AG10803 (cell line): ENCODE measurements at places on chromosomes 1 and 21.
A peak's percentile ranks its signal among the peaks of the same experiment; 100 is the strongest.

DNA sequence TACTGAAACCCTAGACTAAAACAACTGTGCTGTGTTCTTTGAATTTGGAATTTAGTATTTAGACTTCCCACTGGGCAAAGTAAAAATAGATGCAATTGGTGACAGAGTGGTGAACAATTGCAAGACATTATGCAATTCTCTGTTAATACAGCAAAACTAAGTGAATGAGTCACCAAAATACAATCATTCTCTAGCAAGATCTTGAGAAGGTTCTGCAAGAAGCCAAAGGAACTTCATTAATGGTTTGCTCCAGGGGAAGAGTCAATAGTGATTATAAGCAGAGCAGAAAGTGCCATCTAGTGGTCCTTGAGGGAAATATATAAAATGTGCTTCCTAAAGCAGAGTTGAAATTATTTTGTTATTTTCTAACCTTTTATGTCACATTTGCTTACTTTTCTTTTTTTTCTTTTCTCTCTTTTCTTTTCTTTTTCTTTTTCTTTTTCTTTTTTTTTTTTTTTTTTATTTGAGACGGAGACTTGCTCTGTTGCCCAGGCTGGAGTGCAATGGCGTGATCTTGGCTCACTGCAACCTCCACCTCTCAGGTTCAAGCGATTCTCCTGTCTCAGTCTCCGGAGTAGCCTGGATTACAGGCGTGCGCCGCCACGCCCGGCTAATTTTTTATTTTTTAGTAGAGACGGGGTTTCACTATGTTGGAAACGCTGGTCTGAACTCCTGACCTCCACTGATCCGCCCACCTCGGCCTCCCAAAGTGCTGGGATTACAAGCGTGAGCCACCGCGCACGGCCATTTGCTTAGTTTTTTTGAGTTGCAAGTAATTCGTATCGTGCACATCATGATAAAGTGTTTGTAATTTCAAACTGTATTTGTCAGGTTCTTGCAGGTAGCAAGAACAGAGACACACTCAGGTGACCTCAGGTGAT lies 99.2 kb downstream of the CTH start:
- peak; percentile 99 for DNase-seq

GRCh38 chr1:26283871-26284596 lies 4.1 kb downstream of the SH3BGRL3 start:
- no peak for DNase-seq

DNA sequence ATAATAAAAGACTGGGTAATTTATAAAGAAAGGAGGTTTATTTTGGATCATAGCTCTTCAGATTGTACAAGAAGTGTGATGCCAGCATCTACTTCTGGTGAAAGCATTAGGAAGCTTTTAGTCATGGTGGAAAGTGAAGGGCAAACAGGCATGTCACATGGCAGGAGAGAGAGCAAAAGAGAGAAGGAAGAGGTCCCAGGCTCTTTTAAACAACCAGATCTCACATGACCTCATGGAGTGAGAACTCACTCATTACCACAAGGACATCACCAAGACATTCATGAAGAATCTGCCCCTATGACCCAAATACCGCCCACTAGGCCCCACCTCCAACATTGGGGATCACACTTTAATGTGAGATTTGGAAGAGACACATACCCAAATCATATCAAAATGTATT lies 10.0 kb downstream of the RPTN start:
- peak; percentile 22 for DNase-seq

DNA sequence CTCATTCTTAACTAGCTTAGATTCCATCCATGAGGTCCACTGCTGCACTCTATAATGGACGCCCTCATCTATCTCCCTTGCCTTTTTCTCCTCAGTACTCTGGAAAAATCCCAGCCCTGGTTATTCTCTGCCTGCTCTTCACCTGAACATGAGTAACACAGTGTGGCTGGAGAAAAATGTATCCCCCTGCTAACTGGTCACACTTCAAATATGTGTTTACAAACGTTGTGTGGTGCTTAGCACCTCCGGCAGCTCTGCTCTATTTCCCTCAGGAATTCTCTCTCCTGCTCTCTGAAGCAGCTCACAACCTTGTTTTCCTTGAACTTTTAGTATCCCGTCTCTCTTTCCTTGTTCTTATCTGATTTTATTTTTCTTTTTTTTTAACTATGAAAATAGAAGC lies 4.1 kb downstream of the SCCPDH start:
- peak; percentile 25 for DNase-seq

DNA sequence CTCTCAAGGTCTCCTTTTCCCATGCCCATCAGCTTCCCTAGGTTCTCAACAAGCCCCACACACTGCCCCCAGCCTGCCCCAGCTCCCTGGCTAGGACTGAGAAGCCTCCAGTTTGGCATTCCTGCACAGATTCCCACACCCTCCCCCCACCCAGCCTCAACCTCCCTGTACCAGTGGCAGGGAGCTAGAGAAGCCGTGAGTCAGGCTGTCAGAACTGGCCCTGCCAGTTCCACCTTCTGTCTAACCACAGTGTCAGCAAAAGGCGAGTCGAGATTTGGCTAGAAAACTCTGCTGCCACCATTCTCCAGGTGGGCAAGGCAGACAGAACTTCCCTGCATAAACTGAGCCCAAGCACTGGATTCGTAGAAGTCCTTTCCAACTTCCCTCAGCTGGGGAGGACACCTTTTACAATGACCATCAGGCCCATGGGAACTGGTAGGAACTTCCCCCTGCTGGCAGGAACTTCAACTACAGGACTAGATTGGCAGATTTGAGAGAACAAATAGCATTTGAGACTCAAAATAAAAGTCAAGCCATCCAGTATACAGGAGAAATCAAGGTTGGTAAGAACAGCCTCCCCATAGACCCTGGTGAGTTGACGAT lies 31.0 kb downstream of the TNNT2 start:
- DNase-seq: peak; percentile 62

DNA sequence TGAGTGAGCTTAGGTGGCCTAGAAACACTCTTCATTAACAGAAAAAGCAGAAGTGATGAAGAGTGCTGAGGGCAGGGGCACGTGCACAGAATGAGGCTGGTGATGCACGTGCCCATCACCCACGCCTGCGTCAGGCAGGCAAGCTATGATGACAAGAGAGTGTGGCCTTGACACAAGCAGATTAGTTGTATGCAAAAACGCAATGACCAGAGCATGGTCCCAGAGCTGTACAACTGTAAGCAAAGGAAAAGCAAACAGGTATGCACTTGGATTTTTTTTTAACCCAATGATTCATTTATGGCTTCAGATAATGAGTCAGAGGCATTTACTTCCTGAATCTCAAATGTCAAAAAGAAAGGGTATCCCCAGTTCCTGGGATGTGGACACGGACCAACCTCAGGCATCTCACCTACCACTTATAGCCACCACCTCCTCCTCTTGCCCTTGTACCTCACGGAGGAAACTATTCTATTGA lies 9.1 kb upstream of the TMEM61 start:
- no peak for DNase-seq

DNA sequence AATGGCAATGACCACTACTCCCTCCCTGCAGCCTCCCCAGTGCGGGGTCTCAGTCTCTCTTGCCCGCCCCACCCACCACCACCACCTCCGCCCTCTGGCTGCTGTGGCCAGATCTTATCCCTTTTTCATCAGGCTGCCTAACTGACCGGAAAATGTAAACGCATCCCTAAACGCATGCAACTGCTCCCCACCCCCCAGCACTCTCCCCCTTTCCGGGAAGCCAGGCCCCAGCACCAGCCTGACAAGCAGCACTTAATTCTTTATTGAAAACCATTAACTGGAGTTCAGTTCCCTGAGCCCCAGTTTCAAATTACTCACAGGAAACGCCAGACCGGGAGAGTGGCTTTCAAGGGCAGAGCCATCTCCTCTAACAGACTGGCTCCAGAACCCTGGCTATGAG lies 147.7 kb downstream of the DMRTA2 start:
- DNase-seq: no peak

DNA sequence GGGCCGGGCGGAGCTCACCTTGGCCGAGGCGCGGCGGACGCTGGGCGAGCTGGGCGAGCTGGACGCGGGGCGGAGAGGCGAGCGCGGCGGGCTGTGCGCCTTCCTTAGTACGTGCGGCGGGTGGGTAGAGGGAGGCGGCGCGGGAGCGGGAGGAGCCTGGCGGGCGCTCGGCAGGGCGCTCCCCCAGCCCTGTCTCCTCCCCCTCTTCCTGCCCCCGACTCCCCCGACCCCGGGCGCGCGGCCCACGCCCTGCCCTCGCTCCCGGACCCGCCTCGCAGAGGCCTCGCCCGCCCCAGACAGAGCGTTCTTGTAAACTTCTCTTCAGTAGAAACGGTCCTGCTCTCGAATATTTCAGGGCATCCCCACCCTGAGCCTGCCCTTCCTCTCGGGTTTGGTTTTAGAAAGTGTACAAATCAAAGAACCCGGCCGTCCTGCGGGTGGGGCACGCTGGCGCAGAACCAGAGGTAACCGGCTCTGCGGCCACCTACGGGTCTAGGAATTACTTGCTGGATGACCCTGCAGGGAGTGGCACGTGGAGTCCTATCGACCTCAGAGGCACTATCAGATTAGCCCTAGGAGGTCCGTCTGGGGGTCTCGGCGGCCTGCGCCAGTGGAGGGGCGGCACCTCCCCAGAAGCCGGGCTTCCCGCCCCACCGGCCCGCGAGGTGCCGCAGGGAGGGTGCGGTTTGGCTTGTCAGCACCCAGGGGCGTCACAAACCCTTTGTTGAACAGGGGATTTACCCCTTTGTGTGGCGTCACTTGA lies at the start of gene S100A10:
Gene S100A10, minus strand, starts transcription at position 126 of the 763 bp plus-strand sequence. CDS start 7,629 bp downstream, outside the sequence.
- DNase-seq: peak; percentile 86

GRCh38 chr1:82042306-82043060 lies 241.7 kb downstream of the ADGRL2 start:
- no peak for DNase-seq

DNA sequence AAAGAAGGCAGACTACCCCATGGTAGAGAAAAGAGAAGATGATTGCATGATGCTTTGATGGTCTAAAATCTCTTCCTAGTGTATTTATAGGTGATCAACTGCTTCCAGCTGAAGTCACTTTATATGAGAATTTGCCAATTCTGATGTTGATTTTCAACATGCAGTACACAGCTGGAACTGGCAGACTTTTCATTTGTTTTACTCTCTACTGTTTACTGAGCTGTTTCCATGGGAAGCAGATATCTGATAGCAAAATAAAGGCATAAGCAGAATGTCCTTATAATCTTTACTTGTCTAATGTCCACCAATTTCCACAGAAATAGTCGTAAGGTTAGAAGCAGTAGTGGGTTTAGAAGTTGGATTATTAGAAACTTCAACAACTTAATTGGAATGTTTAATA lies 74.9 kb downstream of the SYDE2 start:
- no peak for DNase-seq

- DNase-seq: peak; percentile 93
These were observed 37.5 kb upstream of the PRDM2 start for GRCh38 chr1:13662493-13662892.

GRCh38 chr1:55310505-55310971 lies 95.4 kb upstream of the USP24 start:
- DNase-seq: peak; percentile 95

DNA sequence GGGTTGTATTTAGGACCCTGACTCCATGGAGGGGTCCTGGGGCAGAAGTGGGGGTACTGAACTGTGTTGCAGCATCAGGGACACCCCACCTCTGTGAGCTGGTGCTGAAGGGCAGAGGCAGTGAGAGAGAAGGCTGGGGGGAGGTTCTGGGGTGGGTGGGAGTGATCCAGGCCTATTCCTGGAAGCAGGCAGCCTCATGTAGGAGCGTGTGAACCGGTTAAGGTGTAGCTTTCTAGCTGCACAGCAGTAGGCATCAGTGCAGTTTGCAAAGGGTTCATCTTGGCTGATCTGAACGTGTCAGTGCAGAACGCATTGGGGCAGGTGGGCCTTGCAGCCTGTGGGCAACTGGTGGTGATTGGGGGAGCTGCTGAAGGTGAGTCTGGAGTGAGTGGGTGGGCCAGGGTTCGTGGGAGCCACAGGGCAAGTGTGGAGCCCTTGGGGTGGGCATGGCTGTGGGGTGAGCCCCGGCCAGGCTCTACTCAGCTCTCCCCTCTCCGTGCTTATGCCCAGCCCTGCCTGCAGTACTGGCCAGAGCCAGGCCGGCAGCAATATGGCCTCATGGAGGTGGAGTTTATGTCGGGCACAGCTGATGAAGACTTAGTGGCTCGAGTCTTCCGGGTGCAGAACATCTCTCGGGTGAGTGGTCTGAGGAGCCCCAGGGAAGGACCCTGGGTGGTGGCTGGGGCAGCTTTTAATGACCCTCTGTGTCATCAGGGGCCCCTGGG lies 86.7 kb downstream of the PTPRU start:
- no peak for DNase-seq

DNA sequence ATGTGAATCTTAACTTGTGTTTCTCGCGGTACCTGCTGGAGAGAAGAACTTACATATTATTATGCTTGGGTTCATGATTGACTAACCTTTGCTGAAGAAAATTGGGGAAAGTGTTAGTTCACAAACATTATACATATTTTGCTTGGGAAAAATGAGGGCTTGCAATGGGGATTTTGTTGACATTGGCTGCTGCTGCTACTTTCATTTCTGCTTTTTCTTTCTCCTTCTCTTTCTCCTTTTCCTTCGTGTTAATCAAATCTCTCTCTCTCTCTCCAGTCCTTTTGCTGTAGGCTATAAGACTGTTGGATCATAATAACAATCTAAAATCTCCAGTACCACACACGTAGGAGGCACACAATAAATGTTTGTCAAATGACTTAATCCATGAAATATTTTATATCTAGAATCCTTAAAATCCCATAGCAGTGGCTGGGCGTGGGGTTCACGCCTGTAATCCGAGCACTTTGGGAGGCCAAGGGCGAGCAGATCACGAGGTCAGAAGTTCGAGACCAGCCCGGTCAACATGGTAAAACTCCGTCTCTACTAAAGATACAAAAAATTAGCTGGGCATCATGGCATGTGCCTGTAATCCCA lies 23.0 kb downstream of the IRF2BP2 start:
- no peak for DNase-seq

- DNase-seq: no peak
These were observed 32.9 kb upstream of the DOCK7 start for GRCh38 chr1:62720946-62721554.

DNA sequence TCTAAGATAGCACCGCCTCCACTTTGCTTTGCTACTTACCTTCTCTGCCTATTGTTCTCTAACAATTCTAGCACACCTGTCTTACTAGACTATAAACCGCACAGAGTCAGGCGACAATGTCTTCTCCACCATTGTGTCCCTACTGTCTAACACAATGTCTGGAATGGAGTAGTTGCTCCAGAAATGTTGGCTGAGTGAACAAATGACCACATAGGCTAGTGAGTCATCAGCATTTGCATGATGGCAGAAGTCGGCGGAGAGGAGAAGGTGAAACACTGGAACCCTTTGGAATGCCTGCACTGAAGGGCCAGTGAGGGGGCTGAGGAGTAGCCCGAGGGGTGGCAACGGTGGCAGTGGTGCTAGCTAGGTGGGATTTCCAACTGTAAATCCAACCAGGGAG lies 14.0 kb upstream of the PABPC4 start:
- peak; percentile 38 for DNase-seq

GRCh38 chr1:186905561-186905960 lies 76.8 kb downstream of the PLA2G4A start:
- no peak for DNase-seq
